ENCODE measurements at places on chromosomes 6 and 20.

DNA sequence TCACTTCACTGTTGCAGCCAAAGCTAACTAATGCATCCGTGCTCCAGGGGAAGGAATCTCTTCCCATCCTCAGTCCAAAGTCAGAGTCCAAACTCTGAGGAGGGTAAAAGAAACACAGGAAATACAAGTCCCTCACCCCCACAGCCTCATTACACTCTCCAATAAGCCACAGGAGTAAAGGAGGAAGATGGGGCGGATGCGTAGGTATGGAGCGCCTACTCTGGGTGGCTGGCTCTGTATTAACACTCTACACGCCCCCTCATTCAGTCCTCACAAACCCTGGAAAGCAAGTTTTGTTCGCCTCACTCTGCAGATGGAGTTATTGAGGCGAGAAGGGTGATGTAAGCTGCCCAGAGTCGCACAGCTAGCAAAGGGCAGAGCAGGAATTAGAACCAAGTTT, 242.9 kb downstream of the NRN1 start:
- no peak for DNase-seq

- DNase-seq: no peak
Observed at GRCh38 chr20:58596750-58597248, 54.3 kb upstream of the STX16 start.

DNA sequence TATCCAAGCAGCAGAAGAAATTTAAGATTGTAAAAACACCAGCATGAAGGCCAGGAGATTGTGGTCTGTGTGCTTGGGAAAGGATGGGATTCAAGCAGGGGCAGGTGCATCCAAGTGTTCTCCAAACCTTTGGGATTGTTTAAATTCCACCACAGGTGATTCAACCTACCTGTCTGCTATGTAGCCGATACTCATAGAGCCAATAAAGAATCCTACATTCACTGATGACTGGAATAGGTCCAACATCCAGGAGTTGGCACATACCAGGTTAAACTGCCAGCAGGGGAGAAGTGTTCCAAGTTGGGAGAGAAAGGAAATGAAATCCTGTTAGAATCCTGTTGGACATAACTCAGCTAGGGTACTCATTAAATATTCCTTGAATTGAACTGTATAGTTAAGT, 2.2 kb downstream of the SLC22A2 start:
- DNase-seq: no peak

DNA sequence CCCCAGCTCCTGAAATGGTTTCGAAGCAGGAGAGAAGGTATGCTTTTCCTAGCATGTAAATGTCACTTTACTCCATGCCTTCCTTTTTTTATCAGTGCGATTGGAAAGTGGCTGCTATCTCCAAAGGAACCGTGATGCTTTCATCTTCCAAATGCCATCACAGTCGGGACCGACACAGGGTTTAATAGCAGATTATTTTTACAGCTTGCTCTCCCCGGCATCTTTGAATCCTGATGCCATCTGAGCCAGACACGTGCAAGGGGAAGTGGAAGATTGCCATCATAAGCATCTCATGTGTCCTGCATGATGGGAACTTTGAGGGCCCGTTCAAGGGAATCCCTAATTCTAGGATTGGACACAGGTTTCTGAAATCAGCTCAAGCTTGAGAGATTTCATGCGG, 253.4 kb upstream of the KCNG1 start:
- no peak for DNase-seq

DNA sequence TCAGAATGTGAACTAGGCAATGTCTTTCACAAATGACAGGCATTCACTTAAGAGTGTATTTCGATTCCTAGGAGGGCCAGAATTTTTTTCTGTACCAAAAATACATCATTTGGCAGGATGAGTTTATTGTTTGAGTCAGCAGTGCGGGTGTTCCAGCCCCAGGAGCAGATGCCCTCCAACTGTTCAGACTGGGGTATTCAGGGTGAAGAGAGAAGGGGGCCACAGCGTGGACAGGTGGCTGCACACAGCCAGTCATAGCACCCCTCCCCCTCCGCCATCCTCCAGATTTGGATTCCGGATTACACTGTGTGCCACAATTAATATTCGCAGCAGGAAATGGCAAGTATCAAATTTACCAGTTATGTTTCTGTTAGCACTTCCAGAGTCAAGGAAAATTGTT, 38.6 kb downstream of the RIPOR2 start:
- DNase-seq: no peak

DNA sequence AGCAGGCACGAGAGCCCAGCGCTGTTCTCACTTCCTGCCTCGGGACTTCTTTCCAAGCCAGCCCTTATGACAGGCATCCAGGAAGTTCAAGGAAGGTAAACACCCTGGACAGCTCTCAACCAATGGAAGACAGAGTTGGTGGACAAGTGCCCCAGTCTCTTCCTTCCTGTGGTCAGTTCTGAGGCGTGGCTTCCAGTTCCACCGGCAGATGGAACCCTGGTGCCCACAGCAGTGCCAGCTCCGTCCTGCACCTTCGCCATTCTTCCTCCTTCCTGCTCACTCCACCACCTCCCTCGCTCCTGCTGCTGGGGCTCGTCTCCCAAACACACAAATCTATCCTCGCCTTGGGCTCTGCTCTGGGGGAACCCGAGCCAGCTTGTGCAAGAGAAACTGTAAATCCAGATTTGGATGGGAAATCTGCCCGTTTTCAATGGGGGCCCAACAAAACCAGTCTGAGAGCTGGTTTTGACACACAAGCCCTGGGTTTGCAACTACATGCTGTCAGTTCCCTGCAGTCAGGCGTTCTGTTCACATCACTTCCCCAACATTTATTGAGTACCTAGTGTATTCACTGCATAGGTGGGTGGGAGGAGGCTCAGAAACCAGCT, 162.7 kb downstream of the GRM4 start:
- DNase-seq: no peak

- no peak for DNase-seq
Observed at GRCh38 chr20:47011984-47012383, 117.3 kb downstream of the EYA2 start.

- DNase-seq: no peak
Observed at GRCh38 chr6:23176471-23176870, 607.1 kb downstream of the HDGFL1 start.

- no peak for DNase-seq
Observed at GRCh38 chr6:111482959-111483735, at the start of gene REV3L. Gene REV3L (minus strand): TSS chr6:111483218. CDS start chr6:111482888, 330 bp downstream.

DNA sequence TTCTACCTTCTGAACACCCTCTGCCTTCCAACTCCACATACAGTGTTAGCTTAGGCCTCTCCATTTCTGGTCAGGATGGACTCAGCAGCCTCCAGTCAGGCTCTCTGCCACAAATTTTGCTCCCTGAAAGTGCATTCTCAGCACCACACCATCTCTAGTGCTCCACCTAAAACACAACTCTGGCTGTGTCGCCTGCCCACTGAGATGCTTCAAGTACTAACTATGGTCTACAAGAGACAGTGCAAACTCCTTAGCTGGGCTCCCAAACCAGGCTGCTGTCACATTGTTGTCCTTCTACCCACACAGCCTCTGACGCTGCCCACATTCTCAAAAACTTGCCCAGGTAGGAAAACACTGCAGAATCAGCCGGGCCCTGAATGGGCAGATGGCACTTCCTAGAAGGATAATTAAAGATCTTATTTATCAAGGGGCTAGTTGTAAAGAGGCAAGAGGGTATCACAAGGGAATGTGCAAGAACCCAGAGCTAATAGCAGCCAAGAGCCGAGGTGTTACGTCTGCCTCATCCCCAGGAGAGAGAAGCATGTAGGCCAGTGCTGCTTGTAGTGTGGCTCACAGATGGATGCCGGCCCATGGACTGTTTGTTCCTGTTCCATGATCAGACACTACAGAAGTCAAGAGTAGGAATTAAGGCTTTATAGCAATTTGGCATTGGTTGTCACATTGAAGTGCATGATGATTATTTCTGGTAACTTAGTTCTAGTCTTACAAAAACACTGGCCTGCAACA, 189.7 kb downstream of the LRFN2 start:
- no peak for DNase-seq

DNA sequence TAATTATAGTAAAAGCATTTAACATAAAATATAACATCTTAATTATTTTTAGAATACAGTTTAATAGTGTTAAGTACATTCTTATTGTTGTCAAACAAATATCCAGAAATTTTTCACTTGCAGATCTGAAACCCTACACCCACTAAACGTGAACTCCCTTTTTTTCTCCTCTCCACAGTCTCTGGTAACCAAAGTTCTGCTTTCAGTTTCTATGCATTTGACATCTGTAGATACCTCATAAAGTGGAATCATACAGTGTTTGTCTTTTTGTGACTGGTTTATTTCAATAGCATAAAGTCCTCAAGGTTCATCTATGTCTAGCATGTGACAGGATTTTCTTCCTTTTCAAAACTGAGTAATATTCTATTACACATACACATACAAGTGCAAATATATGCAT, 286.3 kb downstream of the BTBD3 start:
- no peak for DNase-seq

GRCh38 chr6:108751851-108752732, 96.1 kb upstream of the ARMC2 start:
- DNase-seq: no peak

DNA sequence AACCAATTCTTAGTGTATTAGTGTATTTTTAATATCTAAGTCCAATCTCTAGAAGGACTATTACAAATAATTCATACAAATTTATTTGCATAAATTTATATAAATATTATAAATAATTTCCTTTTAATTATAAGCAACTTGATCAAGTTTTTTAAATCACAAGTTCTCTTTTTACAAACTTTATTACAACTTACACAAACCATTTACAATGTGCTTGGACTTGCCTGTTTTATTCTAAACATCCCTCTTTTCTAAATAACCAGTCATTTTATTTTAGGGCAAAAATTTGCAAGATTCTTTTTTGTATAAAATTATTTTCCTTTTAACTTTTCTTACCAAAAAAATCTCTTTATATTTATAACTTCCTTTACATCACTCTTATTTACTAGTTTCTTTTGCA, 83.5 kb upstream of the SYNCRIP start:
- DNase-seq: no peak

DNA sequence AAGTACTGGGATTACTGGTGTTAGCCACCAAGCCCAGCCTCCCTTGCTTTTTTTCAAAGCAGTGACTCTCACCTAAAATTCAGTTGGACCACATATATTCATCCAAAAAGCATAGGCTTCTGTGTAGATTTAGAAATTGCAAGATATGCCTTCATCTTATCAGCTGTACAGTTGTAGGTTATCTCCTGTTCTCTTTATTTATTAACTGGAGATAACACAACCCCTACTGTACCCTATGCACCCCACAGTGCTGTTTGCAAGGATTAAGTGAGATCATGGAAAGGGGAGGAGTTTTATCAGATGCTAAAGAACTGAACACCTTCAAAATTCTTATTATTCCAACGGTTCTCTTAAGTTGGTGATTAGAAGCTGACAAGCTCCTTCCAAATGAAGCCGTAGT, 164.4 kb upstream of the JARID2 start:
- DNase-seq: no peak

DNA sequence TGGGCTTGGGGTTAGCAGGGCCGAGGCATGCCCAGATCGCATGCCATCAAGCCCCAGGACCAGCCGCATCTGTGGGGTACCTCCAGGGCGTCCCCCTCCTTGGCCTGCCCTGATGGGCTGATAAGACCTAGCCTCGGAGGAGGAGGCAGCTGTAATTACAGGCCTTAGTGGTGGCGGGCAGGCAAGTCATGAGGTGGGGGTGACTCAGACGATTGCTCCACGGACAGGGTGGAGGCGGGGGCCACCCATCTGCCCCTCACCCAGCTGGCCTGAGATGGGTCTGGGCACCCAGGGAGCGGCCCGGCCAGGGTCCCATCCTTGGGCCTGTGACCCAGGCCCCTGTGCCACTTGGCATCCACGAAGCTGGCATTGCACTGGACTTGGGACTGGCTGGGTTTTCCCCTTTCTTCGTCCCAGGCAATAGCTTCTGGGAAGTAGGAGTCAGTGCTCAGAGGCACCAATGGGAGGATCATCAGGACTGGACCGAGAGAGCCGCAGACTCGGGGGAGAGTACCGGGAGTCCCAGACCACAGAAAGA, 57.5 kb downstream of the CEBPB start:
- DNase-seq: no peak
